Colonic mucosa (tissue), 4 donors: ENCODE measurements at places on chromosomes 6 and 20.

DNA sequence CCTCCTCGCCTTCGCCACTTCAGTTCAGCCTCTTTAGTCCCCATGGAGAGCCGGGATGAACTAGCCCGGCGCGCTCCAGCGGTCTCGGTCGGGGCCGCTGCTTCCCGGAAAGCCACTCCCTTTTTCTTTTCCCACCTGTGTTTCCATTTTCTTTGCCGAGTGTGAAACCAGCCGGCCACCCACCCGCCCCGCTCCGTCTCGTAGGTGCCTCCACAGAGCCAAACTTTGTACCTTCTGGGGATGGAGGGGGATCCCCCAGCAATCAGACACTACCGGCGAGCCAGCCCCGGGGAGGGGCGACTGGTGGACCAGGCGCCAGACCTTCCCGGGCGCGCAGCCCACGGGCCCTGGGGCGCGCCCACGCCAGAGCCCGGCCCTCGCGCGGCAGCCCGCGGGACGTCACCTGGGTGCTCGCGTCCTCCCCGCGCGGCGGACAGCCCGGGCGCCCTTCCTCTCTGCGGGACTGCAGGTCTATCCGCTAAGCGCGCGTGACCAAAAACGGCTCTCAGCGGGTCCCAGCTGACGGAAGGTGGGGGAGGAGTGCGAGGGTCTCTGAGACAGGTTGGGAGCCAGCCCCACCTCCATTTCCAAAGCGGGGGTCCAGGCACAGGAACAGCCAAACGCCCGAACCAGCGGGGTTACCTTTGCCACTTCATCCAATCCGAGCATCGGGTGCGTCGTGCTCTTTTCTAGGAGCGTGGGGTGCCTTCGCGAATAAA is at the start of gene MCHR2:
Gene MCHR2, minus strand, starts transcription at position 691 of the 719 bp plus-strand sequence. CDS start 38,076 bp downstream, outside the sequence.
- no peak for DNase-seq

GRCh38 chr6:168000198-168001028 is 2.9 kb downstream of the KIF25 start:
- no peak for DNase-seq

- DNase-seq: no peak
These were observed 47.8 kb downstream of the PLCG1 start for GRCh38 chr20:41185013-41185757.

DNA sequence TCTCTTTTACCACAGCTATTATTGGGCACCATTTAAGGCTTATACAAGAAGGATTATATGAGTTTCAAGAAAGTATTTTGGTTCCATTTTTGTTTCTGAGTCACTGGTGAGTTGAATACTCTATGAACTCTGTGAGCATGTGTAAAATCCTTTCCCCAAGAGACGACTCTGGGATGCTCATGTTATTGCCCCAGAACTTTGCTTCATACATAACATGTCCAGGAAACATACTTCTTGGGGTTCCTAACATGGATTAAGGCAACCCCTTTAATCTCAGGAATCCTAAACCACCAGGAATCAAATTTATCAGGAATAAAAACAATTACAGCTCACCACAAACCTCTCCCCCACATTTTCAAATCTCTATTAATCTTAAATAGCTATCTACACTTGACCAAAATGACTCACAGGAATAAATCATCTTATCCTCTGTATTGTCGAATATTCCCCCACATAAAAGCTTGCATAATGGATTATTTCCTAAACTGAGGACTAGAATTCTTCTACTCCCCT is 117.5 kb upstream of the COL21A1 start:
- no peak for DNase-seq

- no peak for DNase-seq
These were observed 227.0 kb downstream of the BMP2 start for GRCh38 chr20:6994452-6994851.
